ENCODE measurements at places on chromosomes 16 and 17.

DNA sequence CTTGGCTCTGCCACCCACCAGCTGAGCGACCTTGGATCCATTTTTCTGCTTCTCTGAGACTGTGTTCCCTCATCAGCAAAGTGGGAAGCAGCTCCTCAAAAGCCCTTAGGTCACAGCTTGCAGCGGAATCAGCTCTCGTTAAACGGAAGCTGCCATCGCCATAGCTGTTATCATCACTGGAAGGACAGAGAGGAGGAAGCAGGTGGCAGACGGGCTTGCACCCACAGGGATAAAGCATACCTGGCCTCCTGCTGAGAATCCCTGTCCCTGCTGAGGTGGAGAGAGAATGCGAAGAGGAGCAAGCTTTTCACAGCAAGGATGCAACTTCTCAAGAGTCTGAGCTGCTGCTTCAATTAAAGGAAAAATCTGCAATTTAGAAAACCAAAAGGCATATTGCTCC is 106.6 kb downstream of the CLEC16A start:
- peak; percentile 65 for DNase-seq

DNA sequence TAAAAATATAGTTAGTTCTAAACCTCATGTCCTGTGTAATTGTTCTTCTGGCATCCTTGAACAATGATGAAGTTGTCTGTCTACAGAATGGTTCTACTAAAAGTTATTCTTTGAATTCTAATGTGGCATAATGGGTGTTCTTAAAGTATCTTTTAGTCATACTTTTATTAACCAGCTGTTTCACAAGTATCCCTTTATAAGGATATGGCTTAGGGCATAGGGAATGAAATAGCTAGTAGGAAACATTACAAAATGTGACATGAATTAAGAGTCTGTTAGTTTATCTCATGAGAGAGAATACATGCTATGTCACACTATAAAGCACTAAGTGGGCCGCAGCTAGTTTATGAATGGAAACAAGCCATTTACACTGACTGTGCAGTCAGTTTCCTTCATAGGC is 26.3 kb upstream of the CAPNS2 start:
- no peak for DNase-seq

- DNase-seq = no peak
Measured at GRCh38 chr16:9183682-9184353, 92.4 kb downstream of the HAPSTR1 start.

- DNase-seq = peak; percentile 52
Measured at GRCh38 chr17:57906910-57907309, 48.3 kb downstream of the CUEDC1 start.

DNA sequence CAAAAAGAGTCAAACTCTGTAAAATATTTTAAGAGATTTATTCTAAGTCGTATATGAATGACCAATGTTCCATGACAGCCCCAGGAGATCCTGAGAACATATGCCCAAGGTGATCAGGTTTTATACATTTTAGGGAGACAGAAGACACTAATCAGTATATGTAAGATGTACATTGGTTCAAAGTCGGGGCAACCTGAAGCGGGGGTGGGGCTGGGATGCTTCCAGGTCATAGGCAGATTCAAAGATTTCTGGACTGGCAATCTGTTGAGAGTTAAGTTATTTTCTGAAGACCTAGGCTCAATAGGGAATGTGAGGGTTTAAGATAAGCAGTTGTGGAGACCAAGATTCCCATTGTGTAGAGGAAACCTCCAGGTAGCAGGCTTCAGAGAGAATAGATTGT is 20.4 kb upstream of the DHRS7B start:
- no peak for DNase-seq

- DNase-seq = no peak
Measured at GRCh38 chr16:19132255-19132654, 18.5 kb downstream of the ITPRIPL2 start.

GRCh38 chr17:15092762-15093161 is 172.4 kb downstream of the PMP22 start:
- no peak for DNase-seq

DNA sequence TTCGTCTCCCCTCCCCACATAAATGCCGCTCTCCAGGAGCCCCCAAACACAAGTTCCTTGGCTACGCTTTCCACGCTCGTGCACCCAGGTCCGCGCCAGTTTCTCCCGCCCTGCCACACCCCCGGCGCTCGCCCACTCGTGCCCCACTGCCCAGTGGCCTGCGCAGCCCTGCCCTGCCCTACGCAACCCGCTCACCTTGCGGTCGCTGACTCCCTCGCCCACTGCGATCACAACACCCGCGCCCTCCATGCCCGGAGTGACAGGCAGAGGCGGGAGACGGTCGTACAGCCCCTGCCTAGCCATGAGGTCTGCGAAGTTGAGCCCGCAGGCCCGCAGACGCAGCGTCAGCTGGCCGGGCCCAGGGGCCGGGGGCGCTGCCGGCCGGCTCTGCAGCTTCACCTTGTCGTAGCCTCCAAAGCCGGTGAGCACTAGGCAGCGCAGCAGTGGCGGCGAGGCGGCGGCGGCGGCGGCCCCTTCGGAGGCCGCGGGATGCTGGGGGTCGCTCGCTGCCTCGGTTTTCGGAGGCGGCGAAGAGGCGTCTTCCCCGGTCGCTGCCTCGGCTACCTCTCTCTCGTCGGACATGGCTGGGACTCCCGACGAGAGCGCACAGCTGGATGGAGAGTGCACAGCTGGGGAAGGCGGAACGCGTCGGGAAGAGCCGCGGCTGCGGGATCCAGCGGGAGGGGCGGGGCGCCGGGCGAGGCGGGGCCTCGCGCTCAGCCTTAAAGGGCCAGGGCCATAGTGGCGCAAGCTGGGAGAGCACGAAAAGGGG is at the start of gene VAT1:
TSS of gene VAT1 (minus strand) at position 645 of the 772 bp plus-strand sequence. CDS start at position 582, 63 bp downstream.
- peak; percentile 87 for DNase-seq

GRCh38 chr17:47224966-47225365 is 15.8 kb downstream of the MYL4 start:
- no peak for DNase-seq

DNA sequence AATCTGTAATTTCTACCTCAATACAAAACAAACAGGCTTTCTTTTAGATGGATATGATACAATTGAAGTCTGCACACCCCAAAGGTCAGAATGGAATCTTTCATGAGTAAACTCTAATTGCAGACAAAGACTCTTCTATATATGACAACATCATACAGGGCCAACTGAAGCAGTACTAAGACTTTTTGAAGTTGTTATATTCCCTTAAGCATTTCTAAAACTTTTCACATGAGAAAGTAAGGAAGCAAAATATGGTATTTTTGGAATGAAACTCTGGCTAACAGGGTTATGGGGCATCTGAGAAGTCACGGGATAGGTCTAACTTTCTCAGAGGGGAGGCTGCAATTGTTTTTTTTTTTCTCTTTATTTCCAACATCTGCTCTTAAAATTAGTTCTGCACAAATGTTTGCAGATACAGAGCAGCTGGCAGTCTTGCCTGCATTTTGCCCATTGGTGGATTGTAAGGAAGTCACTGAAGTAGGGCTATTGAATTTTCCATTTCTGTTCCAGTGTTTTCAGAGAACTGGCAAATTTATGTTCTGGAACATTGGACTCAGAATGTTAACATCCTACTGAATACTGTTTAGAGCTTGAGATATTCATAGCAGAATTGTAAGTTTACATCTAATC is 59.1 kb downstream of the SSH2 start:
- DNase-seq = no peak

GRCh38 chr16:56493126-56493525 is 26.7 kb downstream of the BBS2 start:
- DNase-seq = no peak

DNA sequence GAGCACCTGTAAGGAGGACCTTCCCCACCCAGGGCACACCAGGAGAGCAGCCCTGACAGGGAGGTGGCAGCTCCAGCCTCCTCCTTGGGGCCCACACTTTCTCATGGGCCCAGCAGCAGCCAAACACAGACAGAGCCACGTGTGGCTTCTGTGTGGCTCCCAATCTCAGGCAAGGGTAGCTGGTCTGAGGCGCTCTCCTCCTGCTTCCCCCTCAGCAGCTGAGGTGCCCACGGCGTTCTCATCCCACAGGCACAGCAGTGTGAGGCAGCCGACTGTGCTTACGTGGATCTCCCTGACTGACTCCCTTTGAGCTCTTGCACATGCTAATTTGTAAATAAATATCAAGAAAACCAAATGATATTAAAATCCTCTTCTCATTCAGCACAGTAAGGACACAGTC is 30.9 kb downstream of the CMTM3 start:
- DNase-seq = no peak

DNA sequence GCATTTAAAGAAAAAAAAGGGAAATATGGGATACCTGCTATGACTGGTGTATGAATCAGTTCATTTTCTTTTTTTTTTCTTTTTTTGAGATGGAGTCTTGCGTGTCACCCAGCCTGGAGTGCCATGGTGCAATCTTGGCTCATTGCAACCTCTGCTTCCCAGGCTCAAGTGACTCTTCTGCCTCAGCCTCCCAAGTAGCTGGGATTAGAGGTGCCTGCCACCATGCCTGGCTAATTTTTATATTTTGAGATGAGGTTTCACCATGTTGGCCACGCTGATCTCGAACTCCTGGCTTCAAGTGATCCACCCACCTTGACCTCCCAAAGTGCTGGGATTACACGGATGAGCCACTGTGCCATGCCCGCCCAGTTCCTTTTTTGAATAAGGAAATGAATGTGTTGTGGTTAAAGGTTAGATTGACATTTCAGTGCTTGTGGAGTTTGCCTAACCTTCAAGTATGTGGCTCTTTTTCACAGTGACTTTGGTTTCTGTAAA is 7.7 kb downstream of the HAPSTR1 start:
- DNase-seq = peak; percentile 66

DNA sequence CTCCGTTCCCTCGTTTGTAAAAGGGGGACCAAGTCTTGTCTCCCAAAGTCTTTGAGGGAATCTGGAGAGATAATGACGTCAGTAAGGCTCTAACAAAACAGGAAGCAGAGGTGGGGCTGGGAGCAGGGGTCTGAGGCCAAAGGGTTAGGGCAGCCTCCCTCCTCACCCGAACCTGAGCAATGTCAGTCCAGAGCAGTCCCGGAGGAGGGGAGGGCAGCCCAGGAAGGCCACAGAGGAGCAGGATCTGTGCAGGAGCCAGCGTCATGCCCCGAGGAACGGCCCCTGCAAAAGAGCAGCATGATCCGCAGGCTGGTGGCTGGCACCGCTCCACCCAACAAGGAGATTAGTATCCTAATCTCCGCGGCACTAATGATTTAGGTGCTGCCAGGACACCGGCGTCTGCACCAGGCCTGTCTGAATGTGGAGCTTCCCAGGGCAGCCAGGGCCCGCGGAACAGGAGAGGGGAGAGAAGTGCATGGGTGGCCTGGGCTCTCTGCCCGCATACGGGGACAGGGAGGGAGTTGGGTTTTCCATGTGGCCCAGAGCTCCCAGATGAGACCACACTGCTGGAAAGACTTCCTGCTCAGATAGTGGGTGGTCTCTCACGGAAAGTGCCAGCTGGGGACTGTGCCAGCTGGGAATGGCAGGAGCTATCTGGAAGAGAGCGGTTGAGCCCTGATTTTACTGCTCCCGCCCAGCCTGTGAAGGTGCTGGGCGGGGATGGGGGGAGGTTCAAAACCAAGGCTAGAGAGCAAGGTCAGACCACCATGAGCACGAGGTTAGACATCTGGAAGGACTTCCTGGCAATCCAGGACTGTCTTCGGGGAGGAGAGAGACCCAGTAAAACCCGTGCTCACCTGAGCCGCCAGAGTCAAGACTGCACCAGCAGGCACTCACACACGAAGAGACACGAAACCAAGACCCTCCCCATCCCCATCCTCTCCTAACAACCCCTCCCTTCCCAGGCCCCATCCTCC is 11.0 kb upstream of the KRT17 start:
- DNase-seq = no peak

- peak; percentile 35 for DNase-seq
Measured at GRCh38 chr17:35214631-35215273, 20.6 kb upstream of the SLC35G3 start.

GRCh38 chr16:86565181-86565631 is 1.4 kb upstream of the FOXC2 start:
- no peak for DNase-seq

DNA sequence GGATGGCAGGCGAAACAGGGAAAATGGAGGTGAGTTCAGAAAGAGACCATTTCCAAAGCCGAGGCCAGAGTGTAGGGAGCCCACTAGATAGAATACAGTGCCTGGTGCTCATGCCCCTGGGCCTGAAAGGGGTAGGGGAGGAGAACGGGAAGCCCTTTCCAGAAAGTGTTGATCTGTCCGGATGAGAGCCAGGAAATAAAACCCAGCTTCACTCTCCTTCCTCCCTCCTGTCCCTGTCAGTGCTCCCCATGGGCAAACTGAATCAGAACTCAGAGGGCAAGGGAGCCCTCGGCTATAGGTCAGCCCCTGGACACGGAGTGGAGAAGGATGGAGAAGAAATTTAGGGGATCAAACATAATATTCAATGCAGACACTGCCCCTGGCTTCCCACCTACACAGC is 57.7 kb upstream of the RPL38 start:
- DNase-seq = no peak

DNA sequence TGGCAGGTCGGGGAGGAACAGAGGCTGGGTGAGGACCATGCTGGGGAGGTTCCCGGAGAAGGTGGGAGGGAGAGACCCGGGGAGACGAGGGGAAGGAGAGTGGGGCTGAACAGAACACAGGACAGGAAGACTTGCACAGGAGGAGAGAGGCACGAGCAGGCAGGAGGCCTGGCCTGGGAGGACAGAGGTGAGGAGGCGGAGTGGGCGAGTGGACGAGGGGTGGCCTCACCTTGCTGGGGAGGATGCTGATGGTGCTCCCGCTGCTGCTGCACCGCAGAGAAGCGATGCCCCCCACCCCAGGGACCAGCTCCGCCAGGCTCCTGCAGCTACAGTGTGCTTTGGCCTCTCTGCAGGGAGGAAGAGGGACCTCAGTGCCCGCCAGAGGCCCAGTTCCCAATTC is 34.5 kb downstream of the TMEM204 start:
- no peak for DNase-seq

GRCh38 chr17:28169621-28170349 is 127.3 kb downstream of the NLK start:
- DNase-seq = no peak

- DNase-seq = no peak
Measured at GRCh38 chr17:55726440-55726839, 3.8 kb upstream of the TMEM100 start.

GRCh38 chr17:47225436-47225858 is 16.3 kb downstream of the MYL4 start:
- DNase-seq = no peak

DNA sequence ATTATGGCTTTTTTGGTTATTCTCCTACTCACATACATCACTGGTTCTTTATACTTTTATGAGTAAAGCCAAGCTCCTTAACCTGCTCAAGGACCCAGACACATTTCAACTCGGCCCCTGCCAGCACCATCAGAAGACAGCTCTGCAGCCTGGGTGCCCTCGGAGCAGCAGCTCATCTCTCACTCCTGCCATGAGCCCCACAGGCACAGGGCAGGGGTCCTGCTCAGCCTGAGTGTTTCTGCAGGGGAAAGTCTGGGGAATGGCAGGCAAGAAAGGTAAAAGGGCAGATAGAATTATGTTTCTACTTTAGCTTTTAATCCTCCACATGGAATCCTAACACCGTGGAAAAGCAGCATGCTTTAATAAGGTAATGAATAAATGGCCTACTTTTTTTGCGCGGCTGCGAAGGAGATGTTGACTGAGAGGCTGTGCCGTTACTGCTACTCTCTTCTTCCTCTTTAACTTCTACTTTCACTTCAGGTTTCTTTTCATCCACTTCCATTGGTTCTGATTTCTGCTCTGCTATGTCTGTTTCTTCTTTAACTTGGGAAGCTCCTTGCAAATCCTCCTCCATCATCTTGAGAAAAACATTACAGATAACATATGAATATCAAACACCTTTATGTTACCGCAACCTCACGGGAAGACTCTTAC is 50.1 kb upstream of the TRAP1 start:
- no peak for DNase-seq
